ENCODE measurements at places on chromosomes 7 and 10.
A peak's percentile ranks its signal among the peaks of the same experiment; 100 is the strongest.

- DNase-seq = no peak
Measured at GRCh38 chr10:74576586-74576985, 249.8 kb upstream of the KAT6B start.

GRCh38 chr10:93614101-93614825 is 1.9 kb downstream of the PDE6C start:
- no peak for DNase-seq

- DNase-seq = no peak
Measured at GRCh38 chr7:108234971-108235450, 104.8 kb upstream of the LAMB4 start.

DNA sequence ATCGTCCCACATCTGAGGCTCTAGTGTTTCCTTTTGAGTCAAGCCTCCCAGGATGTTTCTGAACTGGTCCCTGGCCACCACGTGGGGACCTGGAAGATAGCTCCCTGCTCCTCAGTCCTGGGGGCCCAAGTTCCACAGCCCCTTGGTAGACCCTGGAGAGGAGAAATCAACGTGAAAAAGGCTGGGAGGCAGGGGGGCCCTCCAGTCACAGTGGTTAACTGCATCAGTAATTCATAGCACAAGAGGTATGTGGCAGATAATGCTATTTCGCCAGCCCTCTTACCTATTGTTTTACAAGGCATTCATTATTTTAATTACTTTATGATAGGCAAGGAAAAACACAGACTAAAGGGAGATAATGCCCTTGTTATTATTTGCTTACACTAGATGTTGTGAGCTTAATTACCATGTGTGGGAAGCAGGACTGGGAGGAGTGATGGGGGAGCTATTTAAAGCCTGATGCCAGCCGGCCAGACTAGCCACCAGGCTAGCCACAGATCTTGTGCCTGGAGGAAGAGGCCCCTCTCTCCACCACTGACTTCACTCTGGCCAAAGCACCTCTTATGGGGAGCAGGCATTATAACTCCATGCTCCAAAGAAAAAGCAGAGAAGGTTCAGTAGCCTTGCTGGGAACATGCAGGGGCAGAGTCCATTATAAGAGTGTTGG is 230.7 kb downstream of the KCNMA1 start:
- no peak for DNase-seq

DNA sequence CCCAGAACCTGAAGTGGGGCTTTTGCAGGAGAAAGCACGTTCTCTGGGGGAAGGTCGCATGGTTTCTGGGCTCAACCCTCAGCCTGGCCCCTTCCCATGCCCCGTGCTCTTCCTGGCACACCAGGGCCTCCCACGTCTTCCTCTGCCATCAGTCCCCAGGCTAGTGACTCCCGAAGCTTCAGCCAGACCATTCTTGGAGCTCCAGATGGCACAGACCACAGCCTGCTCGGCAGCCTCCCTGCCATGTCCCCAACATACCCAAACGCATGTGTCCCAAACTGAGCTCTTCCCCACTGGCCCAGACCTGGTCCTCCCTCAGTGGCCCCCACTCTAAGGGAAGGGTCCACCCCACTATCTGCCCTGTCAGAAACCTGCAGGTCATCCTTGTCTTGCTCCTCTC is 47.0 kb downstream of the CLRN3 start:
- DNase-seq = no peak

DNA sequence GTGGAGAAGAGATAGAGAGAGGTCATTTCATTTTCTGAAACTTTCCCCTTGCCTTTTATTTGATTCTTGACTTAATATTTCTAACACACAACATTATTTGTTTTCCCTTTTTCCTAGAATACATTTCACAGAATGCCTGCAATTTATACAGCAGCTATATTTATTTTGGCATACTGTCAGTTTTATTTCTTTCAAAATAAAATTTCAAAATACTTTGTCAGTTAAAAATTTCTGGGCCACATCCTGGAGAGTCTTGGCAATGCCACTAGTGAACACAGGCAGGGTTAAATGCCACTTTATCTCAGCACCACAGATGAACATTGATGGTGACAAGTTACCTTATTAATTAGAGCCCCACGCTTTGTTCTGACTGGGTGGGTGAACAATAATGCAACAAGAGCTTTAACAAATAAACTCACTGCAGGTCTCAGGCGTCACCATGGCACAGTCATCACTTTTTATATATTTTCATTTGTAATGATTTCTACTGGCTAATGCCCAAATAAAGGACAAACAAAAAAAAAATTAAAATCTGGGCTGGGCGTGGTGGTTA is 494.0 kb downstream of the KIF20B start:
- no peak for DNase-seq

DNA sequence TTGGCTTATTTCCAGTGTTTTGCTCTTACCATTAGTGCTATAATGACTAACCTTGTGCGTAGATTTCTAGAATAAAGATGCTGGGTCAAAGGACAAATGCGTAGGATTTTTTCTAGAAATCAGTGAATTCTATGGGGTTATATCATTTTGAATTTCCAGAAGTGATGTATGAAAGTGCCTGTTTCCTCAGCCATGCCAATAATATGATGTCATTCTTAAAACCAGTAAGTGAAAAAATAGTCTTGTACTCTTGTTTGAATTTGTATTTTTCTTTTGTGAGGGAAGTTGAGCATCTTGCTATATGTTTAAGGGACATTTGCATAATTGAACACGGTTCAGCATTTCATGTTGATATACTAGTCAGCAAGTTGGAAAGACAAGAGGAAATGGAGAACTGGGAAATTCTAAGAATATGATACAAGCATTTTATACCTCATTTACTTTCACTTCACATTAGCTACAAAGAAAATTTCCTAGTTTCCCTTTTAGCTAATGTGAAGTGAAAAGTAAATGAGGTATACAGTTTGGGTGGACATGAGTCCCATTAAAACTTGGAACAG is 3.8 kb upstream of the DNAH11 start:
- DNase-seq = no peak

DNA sequence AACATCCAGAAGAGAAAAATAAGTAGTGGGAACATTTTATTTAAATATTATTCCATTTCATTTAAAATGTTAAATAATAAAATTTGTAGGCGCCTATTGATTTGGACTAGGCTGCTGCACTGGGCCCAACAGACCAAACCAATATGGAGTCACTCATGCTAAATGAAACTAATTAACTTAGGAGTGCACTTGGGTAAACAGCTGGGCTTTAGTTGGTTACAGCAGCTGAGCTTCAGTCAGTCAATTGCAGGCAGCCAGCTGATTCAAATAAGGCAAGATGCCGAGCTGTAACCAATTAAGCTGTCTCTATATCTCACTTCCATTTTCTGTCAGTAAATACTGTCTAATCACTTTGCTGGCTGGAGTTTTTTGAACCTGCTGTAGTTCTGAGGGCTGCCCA is 102.1 kb upstream of the WDR11 start:
- no peak for DNase-seq

GRCh38 chr7:55534916-55535590 is 37.2 kb downstream of the VOPP1 start:
- no peak for DNase-seq

- peak; percentile 46 for DNase-seq
Measured at GRCh38 chr7:117479225-117480054, at the start of gene CFTR. CFTR (plus strand) TSS chr7:117480025; CDS start chr7:117480095, 70 bp downstream.

DNA sequence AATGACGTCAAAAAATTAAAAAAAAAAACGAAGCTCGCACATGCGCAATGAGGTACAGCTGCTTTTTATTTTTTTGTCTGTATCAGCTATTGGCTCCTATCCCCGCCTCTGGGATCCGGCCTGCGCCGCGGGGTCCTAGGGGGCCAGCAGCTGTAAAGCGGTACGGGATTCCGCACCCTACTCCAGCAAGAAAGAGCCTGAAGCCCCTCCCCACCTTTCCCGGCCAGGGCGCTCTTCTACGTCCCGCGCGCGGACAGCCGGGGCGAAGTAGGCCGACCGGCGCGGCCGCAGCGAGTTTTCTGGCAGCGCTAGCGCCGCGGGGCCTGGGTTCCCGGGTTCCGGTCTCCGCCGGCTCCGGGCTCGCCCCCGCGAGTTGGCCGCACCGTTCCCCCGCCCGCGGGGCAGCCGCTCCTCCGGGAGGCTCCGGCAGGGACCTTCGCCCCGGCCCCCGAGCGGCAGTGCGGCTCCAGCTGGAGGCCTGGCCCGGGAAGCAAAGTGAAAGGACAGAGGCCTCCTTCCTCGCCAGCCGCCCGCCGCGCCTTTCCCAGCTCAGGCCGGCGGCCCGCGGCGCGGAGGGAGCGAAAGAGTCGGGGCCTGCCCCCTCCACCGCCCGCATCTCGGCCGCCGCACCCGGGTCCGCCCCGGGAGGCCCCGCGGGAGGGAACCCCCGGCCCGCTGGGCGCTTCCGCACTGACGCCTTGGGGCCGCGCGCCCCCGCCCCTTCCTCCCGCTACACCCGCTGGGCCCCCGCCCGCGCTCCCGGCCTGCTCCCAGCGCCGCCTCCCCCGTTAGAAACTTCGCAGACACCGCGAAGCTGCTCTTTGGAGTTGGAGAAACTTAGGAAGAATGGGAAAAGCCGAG is 4.7 kb upstream of the SPAG6 start:
- peak; percentile 61 for DNase-seq

DNA sequence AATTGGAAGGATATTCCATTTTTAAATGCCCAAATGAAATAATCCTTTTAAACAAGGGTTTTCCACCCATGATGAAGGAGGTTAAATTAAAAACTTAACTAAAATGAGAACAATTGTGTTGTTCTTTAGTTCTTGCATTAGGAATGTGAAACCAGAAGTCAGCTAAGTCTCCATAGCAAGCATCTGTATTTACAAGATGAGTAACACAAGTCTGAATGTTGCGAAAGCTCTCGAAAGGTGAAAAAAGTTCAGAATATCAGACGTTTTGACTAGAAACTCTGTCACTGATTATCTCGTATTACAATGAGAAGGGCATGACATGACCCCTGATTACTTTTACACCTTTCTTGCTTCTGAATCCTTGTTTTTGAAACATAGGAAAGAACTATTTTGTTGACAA is 149.6 kb downstream of the BICC1 start:
- DNase-seq = no peak

GRCh38 chr10:120480848-120481247 is 23.8 kb downstream of the PLPP4 start:
- no peak for DNase-seq

DNA sequence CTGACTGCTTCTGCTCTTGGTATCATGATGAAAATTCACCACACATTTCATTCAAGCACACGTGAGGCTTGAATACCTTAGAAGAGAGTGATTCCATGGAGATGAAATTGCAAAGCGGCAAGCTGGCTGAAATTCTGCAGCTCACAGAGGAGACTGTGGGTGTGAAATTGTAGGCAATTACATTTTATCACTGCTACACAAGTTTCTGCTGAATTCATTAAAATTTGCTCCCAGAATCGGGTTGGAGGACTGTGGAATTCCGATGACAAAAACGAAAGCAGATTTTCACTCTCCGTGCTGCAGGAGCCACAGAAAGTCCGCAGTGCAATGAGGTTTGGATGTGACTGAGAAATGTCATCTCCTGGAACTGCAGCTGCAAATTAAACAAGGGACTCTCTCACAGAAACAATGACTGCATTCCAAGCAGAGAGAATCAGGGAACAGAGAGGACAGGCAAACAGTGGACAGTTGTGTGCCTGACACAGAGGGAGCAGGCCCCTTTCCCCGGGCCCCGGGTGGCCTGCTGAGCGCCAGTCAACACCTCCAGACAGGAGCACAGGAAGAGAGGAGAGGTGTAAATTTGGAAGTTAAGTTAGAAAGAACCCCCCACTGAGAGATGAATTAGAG is 109.1 kb downstream of the C10orf90 start:
- no peak for DNase-seq

DNA sequence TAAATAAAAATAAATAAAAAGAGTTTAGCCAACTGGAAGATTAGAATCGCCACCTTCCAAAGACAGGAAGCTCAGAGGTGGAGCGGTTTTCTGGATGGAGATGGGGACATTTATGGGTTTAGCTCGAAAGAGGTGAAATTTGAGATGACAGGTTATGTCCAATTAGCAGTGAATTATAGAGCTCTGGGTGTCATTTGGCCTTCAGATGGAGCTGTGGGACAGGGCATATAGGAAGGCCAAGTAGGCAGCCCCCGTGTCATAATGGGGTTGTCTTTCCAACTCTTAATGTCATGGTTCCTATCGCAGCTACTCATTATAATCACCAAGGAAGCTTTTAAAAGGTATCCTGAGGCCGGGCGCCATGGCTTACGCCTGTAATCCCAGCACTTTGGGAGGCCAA is 21.0 kb upstream of the EEPD1 start:
- DNase-seq = no peak

DNA sequence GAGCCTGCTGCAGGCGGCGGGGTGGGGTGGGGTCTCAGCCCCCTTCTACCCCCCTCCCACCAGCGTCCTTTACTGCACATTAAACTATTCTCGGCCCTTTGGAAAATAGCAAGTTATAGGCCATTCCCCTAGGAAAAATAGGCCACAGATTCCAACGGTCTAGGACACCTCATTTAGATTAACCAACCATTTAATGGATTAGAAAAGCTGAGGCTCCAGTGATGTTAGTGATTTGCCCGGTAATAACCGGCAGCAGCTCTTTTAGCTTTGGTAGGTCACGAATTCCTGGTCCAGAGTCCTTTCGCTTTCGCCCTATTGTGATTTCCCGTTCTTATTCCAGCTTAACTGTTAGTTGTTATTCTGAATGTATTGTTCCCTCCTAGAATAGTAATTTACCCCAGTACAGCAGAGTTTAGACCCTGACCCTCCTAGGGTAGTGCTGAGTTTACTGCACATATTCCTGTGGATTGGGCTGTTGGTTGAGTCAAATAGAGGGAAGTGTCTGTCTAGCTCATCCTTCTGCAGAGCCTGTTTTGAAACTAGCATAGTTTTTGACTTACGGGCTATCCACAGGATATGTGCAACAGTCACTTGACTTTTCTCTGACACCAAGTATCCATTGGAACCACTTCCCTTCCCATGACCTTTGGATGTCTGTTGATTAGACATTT is 754 bp downstream of the GSTO1 start:
- DNase-seq = no peak

DNA sequence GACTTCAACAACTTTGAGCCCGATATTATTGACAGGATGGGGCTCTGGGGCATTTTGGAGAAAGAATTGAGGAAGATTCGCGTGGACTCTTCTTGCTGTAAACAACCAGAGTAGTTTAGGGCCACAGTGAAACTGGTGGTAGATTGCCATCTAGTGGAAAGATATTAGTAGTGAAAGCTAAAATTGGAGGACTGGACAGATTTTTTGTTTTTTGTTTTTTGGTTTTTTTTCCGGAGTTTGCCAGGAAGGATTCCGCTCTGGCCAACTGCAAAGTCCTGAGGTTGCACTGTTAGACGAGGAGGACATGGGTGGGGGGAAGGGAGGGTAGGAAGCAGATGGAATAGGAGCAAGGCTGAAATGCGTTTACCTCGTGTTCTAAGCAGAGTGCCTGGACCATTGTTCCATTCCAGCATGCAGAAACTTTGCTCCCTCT is 11.7 kb downstream of the NOBOX start:
- DNase-seq = no peak

DNA sequence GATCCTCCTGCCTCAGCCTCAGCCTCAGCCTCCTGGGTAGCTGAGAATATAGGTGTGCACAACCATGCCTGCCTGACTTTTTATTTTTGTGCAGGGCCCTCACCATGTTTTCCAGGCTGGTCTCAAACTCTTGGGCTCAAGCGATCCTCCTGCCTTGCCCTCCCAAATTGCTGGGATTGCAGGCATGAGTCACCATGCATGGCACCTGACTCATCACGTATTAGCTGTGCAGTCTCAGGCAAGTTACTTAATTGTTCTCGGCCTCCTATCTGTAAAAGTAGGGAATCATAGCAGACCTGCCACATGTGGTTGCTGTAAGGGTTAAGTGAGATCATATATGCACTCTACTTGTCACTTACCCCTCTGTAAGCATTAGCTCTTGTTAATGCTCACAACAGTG is 117.2 kb downstream of the ANLN start:
- no peak for DNase-seq

All from glutamatergic neuron (in vitro differentiated cells).